ENCODE measurements at places on chromosomes 5 and 9.

GRCh38 chr5:93677359-93677891 lies 64.0 kb downstream of the POU5F2 start:
- DNase-seq: peak; percentile 97

GRCh38 chr9:71096421-71097108 lies 24.9 kb downstream of the TRPM3 start:
- no peak for DNase-seq

- DNase-seq: peak; percentile 55
Measured at GRCh38 chr5:15959370-15960164, 220.0 kb downstream of the MARCHF11 start.

GRCh38 chr5:39005566-39006232 lies 68.5 kb downstream of the RICTOR start:
- DNase-seq: no peak

GRCh38 chr9:95722141-95722540 lies 153.3 kb upstream of the ERCC6L2 start:
- DNase-seq: no peak

- no peak for DNase-seq
Measured at GRCh38 chr9:87613265-87614111, 112.4 kb upstream of the CTSL start.

DNA sequence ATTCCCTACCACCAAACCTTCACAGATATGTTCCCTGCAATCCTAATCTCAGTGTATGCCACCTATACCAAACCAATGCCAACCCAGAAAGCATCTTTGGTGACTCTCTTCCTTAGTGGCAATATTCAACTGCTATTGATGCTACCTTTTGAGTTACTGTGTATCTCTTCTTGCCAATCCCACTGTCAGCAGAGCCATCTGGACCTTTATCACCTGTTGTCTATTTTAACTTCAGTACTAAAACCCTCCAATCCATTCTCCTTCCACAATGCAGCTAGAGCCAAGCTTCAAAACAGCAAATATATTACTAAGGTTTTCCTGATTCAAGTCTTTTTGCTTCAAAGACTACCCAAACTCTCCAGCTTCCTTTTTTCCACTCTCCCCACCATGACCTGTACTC lies 777.2 kb upstream of the DMAC1 start:
- no peak for DNase-seq

DNA sequence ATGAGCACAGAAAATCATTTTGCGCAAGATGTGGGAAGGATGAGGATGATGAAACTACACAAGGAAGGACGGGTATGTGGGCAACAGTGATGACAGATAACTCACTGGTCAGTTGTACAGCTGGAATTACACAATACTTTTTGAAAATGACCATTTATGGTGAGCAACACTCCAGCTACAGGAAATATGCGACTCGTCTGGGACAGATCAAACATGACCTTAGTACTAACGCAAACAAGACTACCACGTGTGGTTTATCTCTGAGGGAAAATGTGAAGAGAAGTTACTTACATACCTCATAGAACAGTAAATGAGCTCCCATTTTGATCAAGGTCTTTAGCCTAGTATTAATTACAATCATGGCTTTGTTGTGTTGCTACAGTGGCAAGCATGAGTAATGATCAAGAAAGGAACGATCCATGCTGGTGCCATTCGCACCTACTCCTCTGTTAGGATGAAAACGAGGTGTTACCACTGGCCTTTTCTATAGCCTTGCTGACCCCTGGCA lies 456.9 kb downstream of the BNC2 start:
- DNase-seq: peak; percentile 96

DNA sequence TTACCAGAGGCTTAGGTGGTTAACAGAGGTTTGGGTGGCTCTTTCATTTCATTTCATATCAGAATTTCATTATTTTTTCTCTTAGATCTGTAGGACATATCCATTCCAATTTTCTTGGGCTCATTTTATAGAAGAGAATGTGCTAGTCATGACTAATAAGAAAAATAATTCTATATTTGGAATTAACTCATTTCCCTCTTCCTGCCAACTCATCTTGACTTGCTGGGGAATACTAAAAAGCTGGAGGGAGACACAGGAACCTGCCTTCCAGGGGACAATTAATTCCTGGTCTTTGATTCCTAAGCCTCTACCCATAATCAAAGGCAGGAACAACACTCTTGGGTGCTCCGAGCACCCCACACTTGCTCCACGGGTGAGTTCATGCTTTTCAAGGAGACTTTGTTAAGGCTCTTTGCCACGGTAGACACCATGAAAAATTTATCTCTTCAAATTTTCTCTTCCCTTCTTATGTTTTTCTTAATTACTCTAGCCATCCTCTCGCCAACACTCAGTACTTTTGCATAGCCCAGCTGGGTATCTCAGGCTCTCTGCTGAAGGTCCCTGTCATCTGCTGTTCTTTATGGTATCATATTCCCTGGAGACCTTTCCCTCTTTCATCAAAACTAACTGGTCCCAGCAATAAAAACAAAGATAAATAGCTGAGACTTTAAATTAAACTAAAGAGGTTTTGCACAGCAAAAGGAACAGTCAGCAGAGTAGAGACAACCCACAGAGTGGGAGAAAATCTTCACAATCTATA lies 273.9 kb downstream of the NPR3 start:
- DNase-seq: peak; percentile 37

DNA sequence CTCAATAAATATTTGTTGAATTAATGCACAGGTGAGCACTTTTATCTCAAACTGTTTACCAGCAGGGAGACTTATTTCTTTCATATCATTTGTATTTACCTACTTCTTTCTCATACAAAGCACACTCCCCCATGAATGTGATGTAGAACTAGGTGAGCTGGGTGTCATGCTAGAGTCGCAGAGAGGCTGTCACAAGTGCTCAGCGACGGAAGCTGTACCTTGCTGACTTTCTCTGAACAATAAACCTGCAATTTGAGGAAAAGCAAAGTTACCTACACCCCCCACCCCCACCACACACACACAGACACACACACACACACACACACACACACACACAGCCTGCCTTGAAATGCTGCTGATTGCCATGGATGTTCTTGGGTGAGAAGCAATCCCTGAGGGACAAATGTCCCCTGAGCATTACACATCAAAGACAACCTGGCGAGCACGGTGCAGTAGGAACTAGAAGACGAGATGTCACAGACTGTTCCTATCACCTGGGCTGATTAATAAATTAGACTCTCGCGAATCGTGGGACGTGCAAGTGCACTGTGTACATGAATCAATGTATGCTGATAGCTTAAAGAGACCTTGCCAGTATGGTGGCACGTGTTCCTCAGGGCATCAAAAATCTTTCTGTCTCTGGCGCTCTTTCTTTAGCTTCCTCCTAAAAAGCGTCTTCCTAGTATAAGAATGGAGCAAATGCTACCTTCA lies 66.1 kb downstream of the BRINP1 start:
- peak; percentile 3 for DNase-seq

- peak; percentile 44 for DNase-seq
Measured at GRCh38 chr5:73338256-73339050, 110.1 kb downstream of the FOXD1 start.

GRCh38 chr5:140672455-140673186 lies 755 bp downstream of the DND1 start:
- no peak for DNase-seq

- no peak for DNase-seq
Measured at GRCh38 chr9:69653261-69653660, 18.9 kb downstream of the APBA1 start.

GRCh38 chr5:95870105-95870672 lies 47.7 kb upstream of the GLRX start:
- no peak for DNase-seq

DNA sequence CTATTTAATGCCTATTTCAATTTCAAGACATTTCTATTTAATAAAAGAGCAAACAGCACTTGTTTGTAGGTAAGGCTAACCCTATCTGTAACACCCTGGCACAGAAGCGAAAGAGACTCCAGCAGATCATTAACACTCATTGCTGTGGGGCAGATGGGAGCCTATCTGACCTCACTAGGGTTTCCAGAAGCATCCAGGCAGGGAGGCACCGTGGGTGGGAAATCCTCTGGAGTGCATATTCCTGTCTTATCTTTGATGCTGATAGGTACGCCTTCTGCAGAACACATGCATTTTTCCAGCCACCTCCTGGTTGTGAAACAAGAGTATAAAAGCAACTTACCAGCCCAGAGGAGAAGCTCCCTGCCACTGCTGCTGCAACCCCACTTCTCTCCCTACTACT lies 233.7 kb downstream of the GLIS3 start:
- DNase-seq: no peak

DNA sequence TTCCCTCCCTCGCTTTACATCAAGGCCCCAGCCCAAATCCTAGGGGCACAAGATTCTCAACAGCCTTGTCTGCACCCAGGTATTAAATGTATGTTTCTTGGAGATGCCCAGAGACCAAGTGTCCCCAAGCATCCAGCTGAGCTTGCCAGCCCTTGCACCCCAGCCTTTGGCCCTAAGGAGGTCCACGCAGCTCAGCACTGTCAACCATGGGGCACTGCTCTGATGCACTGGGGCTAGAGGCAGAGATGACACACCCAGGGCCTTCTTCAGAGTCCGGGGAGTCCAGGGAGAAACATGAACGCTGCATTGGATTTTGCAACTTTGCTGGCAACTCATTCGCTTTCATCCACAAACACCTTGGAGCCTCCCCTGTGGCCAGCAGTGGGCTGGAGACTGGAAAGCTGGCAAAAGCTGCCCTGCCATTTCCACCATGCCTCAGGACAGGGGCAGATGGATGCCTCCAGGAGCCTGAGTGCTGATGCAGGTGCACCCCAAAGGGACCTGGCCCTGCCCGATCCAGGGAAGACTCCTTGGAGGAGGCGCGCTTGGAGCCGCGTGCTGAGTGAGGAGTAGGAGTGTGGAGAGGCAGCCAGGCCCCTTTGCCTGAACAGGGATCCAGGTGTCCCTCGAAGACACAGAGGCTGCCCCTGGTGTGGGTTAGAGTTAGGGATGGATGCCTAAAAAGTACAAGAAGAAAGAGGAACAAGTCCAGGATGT lies 19.3 kb downstream of the PAEP start:
- DNase-seq: no peak

GRCh38 chr5:122471031-122471751 lies 159.2 kb downstream of the SNCAIP start:
- DNase-seq: no peak

GRCh38 chr5:148740966-148741742 lies 85.3 kb upstream of the ADRB2 start:
- peak; percentile 87 for DNase-seq

Data from foreskin fibroblast (primary cell).